T-helper 2 cell (primary cell): ENCODE measurements at places on chromosomes 1 and 21.

GRCh38 chr21:32476661-32477423 lies 64.3 kb downstream of the EVA1C start:
- no peak for DNase-seq

GRCh38 chr21:45365608-45366241 lies 39.2 kb upstream of the COL18A1 start:
- DNase-seq = no peak

DNA sequence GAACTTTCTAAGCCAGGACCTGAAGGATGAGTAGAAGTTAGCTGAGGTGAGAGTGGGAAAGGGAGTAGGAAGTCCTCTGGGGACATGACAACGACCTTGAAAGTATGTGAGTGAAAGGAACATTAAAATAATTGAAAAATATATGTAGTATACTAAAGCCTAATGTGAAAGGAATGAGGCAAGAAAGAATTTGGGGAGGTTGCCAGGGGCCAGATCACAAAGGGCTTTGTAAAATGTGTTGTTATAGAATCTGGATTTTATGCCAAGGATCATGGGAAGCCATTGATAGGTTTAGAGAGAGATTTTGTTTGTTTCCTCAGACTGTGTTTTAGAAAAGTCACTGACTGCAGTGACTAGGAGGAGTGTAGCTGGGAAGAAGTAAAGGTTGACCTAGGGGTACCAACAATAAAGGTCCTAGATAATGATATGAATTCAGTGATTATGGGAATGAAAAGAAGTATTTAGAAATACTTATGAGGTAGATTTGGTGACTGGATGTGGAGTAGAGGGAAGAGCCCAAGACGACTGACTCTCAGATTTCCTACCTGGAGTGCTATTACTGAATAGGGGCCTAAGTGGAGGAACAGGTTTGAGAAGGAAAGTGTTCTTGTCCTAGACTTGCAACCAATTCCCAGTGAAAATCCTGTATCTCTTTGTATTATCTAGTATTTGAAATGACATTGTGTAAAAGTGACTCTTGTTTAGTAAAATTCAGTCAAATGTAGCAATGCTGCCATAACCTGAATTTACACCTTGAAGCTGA lies 179.8 kb downstream of the PHTF1 start:
- DNase-seq = no peak

DNA sequence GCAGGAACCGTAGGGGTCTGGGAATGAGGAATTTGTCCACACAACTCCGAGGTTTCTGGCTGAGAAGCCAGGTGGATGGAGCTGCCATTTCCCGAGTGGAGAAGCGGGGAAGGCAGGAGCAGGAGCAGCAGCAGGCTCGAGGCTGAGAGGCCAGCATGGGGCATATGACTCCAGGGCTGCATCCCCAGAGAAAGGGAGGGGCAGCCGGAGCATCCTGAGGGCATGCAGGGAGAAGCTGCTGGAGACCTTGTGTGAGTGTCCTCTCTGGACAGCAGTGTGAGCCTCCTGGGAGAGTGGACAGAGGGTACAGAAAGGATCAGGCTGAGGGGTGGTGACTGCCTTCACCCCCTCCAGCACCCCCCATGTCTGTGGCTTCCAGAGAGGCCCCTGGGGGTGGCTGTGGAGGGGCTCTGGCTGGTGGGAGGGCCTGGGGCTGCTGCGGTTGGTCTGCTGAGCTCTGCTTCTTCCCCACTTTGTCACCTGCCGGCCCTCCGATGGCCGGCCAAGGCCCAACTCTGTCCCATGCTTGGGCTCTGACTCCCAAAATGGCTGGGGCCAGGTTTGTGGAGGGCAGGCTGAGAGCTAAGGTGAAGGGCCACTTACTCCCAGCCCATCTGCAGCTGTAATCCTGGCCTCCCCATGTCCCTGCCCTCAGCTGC lies 633.1 kb downstream of the MATN1 start:
- DNase-seq = no peak

DNA sequence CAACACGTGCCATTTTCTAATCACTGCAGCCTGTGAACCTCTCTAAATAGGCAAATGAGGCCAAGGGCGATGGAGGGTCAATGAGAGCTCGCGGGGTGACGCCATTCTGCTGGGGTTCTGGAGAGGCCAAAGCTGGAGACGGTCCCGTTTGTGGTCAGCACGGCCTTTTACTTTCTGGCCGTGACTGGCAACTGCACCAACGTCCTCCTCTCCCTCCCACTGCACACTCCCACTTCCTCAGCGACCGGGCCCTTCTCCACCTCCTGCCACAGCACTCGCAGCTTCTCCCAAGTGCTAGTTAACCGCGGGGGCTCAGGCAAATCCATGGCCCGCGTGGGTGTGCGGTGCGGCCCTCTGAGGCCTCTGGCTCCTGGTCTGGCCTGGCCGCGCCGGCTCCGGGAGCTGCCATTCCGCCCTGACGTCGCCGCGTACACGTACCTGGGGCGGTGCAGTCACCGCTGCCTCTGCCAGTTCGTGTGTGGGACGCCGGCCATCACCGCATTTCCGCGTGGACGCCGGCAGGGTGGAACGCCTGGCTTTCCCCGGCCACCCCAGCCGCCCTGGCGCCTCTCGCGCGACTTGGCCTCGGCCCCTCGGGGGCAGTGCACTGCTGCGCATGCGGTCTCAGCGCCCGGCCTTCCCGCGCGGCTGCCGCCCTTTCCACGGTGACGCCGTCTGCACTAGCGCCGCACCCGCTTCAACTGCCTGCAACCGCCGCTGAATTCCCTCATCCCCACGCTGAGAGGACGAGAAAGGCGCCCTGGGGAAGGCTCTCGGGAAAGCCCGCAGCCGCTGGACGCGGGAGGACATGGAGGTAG lies 18.2 kb downstream of the OR2C3 start:
- no peak for DNase-seq

- DNase-seq = no peak
Observed at GRCh38 chr1:34745666-34746065, 9.2 kb upstream of the GJB5 start.

- no peak for DNase-seq
Observed at GRCh38 chr1:37189111-37189510, 154.8 kb upstream of the GRIK3 start.
